D721Med (cell line): ENCODE measurements at places on chromosomes 5 and 9.

GRCh38 chr5:7422316-7423106 is 26.6 kb downstream of the ADCY2 start:
- DNase-seq = no peak

DNA sequence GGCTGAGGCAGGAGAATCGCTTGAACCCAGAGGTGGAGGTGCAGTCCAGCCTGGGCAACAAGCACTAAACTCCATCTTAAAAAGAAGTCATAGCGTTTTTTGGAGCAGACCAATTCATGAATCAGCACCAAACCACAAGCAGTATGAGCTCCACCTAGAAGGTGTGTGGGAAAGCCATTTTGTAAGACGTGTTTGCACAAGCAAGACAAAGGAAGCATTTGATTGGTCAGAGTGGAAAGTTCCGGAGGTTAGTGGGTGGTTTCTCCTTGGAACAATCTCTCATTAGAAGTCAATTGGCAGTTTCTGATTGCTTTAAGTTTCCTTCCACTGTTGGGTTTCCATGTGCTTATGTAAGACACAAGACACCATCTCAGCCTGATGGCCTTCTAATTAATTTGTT is 5.0 kb downstream of the SRD5A1 start:
- no peak for DNase-seq

GRCh38 chr9:38737246-38737645 is 17.3 kb upstream of the FAM240B start:
- DNase-seq = no peak

DNA sequence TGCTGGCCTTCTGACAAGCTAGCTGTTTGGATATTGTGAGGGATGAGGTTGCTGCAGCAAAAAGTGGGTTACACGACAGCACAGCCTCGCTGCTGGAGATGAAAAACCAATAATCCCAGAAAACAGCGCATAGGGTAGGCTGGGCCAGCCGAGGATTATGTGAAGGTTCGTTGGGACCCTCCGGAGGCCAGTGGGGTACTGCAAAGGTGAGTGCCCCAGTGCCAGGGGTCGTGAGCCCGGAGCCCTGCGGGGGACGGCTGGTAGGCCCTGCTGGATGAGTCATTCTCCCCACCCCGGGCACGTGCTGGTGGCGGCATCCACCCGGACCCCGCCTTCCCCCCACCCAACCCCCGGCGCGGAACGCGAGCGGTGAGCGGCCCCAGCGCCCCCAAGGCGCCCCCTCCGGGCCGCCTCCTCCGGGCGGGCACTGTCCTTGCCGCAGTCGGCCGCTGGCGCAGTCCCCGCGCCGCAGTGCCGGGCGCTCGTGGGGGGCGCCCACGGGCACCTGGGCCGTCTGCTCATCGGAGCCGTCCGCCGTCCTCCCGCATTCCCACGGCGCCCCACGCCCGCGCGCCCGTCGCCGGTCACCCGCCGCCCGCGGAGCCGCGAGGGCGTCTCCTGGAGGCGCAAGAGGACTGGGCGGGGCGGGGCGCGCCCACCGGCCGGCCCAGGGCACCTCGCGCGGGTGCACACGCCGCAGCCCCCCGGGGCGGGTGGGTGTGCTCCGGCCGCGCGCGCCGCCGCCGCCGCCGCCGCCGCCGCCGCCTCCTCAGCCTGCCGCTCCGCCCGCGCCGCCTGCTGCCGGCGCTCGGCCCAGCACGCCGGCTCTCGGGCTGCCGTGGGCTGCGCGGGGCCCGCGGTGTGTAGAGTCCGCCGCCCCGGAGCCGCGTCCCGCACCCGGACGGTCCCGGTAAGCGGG is at the start of gene PHF24:
PHF24 (plus strand) TSS at position 794 of the 919 bp plus-strand sequence. CDS start 13,014 bp downstream, outside the sequence.
- DNase-seq = no peak

GRCh38 chr5:24444414-24444813 is 200.4 kb downstream of the CDH10 start:
- DNase-seq = no peak

GRCh38 chr9:13330396-13331004 is 51.0 kb upstream of the MPDZ start:
- no peak for DNase-seq

DNA sequence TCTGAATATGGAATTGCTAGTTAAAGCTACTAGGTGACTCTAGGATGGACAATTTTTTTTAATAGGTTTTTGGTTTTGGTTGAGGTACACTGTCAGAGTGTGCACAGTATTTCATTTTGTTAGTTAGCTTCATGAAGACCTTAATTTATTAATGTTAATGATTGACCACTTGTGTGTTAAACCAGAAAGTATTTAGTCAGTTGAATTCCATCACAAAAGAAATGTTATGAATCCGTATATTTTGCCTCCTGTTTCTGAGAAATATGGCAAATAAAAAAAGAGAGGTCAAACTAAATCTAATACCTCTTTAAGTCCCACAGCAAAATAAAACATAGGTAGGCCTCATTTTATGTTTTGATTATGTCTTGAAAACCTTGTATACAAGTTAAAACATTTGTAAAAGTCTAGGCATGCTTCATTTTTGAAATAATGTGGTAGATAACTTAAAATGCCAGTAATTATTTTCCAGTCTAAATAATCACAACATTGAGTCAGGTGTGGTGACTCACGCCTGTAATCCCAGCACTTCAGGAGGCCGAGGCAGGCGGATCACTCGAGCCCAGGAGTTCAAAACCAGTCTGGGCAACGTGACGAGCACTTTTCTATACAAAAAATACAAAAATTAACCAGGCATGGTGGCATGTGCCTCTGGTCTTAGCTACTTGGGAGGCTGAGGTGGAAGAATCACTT is 50.8 kb downstream of the ITGA1 start:
- DNase-seq = no peak

DNA sequence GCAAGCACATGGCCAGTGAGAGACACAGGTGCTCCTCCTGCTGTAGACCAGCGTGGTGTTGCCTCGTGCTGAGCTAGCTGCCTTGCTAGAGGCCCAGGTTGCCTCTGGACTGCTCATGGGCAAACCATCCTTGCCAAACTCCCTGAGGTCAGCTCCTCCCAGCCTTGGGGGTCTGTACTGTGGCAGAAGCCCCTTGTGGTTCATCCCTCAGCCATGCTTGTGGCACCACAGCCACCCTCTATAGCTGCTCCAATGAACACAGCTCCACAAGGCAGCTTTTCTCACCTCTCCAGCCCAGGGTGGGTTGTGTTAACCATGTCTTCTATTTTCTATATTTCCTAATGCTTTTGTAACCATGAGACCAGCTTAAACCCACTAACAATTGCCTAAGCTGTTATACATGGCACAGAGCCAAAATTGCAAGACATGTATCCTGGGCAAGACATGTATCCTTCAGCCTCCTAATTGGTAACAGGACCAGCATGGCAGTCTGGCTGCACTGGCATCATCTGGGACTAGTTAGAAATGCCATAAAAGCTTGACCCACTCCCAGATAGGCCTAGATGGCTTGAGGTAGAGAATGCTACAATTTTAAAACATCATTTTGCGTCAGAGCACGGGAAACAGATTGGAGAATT is 183.1 kb upstream of the S1PR3 start:
- no peak for DNase-seq

- no peak for DNase-seq
These were observed 173.8 kb downstream of the ACTL7B start for GRCh38 chr9:108681851-108682590.

DNA sequence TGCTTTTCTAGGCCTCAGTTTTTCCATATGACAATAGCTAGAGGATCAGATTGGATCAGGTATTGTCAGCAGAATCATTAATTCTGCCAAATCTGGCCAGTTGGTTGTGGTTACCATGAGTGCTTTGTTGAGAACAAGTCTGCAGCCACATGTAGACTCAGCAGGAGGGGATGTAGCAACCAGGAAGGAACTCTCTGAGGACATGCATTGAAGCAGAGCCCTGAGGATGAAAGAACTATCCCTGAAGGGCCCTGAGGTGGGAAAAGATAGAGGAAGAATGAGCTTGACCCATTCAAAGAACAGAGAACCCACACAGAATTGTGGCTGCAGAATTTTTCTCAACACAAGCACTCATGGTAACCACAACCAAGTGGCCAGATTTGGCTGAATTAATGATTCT is 60.1 kb upstream of the AFAP1L1 start:
- no peak for DNase-seq

GRCh38 chr9:33452828-33453271 is 5.5 kb upstream of the AQP3 start:
- peak; percentile 61 for DNase-seq

GRCh38 chr5:135327429-135328127 is 71.5 kb downstream of the MACROH2A1 start:
- no peak for DNase-seq

DNA sequence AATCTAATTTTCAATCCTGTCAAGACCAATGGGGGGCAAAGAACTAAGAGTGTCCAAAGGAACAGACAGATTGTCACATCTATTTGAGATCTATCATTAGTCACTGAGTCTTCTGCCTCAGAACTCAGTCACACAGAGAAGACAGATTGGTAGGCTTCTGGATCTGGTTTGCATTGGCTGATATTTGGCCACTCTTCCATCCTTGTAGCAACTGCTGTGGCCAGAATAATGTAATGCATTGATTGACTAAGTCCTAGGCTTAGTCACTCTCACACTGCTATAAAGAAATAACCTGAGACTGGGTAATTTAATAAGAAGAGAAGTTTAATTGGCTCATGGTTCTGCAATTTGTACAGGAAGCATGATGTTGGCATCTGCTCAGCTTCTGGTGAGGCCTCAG is 458.5 kb downstream of the ACTL7B start:
- no peak for DNase-seq

- no peak for DNase-seq
These were observed 7.9 kb upstream of the MED10 start for GRCh38 chr5:6386271-6386670.

DNA sequence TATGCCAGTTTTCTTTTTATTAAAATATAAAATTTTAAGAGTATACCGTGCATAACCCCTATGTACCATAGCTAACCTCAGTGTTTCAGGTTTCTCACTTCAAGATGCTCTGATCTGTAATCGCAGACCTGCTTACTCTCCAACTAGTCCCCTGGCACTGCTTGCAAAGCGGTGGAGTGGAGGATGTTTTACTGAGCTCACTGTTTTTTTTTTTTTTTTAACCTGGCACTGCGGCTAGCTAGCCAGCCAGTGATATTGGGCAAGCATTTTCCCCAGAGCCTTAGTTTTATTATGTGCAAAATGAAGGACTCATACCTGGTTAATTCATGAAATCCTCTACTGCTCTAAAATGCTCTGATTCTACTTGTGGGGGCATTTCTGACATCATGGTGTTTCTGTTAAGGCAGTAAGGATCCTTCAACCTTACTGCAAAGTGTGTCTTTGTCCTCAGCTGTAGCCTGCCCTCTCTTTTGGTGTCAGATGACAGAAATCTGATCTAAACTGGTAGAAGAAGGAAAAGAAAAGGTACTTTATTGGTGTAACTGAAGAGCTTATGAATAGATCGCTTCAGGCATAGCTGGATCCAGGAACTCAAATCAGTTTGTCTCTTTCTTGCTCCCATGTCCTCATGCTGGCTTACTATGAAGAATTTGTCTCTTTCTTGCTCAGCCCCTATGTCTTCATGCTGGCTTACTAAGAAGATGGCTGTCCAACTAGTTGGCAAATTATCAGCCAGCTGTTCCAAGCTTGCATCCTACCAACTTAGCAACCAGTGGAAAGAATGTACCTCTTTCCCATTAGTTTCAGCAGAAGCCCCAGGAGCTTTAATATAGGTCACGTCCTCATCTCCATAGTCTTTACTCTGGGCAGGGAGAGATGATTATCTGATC is 59.8 kb downstream of the DOCK2 start:
- DNase-seq = no peak

GRCh38 chr9:114538241-114538640 is 33.0 kb upstream of the WHRN start:
- no peak for DNase-seq

GRCh38 chr9:119078015-119078414 is 291.2 kb downstream of the BRINP1 start:
- no peak for DNase-seq

DNA sequence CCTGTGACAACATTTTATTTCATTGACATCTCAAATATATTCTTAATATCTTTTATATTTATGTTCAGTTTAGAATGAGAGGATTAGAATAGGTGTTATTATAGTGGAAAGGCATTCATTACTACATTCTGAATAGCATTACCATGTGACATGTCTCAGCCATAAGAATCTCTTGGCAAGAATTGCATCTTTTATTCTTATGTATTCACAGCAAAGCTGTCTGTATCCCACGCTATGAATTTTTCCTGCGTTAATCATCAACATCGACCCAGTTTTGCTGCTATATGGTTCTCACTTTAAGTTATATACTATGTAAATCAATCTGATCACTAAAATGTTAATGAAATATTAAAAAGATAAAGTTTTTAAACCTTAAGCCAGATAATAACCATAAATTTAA is 248.6 kb downstream of the TMEM232 start:
- DNase-seq = no peak

GRCh38 chr9:88915916-88916315 is 75.4 kb upstream of the S1PR3 start:
- no peak for DNase-seq

- DNase-seq = no peak
These were observed 29.6 kb downstream of the PSAT1 start for GRCh38 chr9:78326564-78326963.

DNA sequence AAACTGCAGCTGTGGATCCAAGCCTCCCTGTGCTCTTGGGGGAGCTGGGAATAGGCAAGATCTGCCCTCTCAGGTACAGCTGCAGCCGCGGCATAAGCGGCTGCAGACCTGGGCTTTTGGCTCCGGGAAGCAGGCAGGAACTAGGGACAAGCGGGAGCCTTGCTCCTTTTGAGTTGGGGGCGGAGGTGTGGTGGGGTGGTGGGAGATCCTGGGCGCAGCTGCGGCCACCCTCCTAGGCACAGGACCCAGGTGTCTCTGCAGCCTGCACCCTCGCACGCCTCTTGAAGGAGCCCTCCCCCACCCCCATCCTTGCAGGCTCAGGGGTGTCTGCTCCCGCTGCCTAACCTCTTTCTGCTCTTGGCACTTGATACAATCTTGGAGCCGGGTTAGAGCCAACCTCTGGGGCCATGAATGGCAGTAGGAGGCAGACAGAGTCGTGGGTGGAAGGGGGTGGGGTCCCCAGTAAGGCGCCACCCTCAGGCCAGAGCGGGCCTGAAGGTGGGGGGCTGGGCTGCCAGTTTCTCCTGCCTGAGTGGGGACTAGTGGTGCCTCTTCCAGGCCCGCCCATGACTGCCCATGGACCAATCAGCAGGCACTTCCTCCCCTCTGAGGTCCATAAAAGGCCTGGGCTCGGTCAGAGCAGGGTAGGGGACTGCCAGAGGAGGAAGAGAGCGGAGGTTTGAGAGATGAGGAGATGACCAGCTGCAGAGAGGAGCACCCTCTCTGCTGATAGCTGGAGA is 267.6 kb upstream of the TNC start:
- no peak for DNase-seq
